Bronchus fibroblast of lung (primary cell): ENCODE measurements at places on chromosomes 1 and 21. TPM values are rescaled to one million over a fixed set of nuclear protein-coding genes. Genes with fewer than 3 reads are reported as not detected.

Gene RUNX1
- total RNA-seq, result 10.1 and 11.4 TPM in 2 replicates

Gene CRP
- total RNA-seq, result not detected in 2 replicates

Gene LYPLA2
- total RNA-seq, result 53.7 and 57.2 TPM in 2 replicates

Gene GBP4
- not detected in 2 replicates for total RNA-seq

Gene C1orf185
- total RNA-seq, result not detected in 2 replicates

Gene TRIM63
- total RNA-seq, result not detected in 2 replicates

Gene THEM5
- not detected in 2 replicates for total RNA-seq

Gene HOOK1
- not detected in 2 replicates for total RNA-seq

Gene PTPN7
- not detected in 2 replicates for total RNA-seq

Gene FAM131C
- total RNA-seq, result 0.17 and 0.45 TPM in 2 replicates

Gene RNU1-2
- under 0.01 TPM in 1 of 2 replicates, not detected in the other for total RNA-seq

Gene CD160
- total RNA-seq, result not detected in 2 replicates

Gene LCE2A
- total RNA-seq, result not detected in 2 replicates

Gene SH2D1B
- 0.15 TPM in 1 of 2 replicates, not detected in the other for total RNA-seq

Gene HDGF
- total RNA-seq, result 193 and 222 TPM in 2 replicates

Gene RHEX
- not detected in 2 replicates for total RNA-seq

Gene LPAR3
- total RNA-seq, result 2.8 and 3.0 TPM in 2 replicates

Gene GALE
- total RNA-seq, result 81.0 and 82.9 TPM in 2 replicates

Gene MARK1
- 0.89 and 1.2 TPM in 2 replicates for total RNA-seq

Gene NR1I3
- not detected in 2 replicates for total RNA-seq

Gene C4BPA
- not detected in 2 replicates for total RNA-seq

Gene GBP5
- total RNA-seq, result not detected in 2 replicates

Gene S100A7
- total RNA-seq, result not detected in 2 replicates

Gene SLAMF8
- total RNA-seq, result not detected in 2 replicates

Gene TMEM51
- 6.6 and 7.0 TPM in 2 replicates for total RNA-seq

Gene SLC1A7
- not detected in 2 replicates for total RNA-seq

Gene KLHDC9
- 1.8 and 2.9 TPM in 2 replicates for total RNA-seq

Gene ADAMTS5
- total RNA-seq, result 0.34 and 0.45 TPM in 2 replicates

Gene HJV
- not detected in 2 replicates for total RNA-seq

Gene ADORA1
- under 0.01 and 0.45 TPM in 2 replicates for total RNA-seq

Gene CATSPER4
- not detected in 2 replicates for total RNA-seq

Gene SELENON
- total RNA-seq, result 41.0 and 44.0 TPM in 2 replicates

Gene OR2G3
- not detected in 2 replicates for total RNA-seq
